ENCODE measurements at places on chromosomes 6 and 20.

GRCh38 chr6:44223319-44224028 is at the start of gene SLC29A1:
TSS of gene SLC29A1 (plus strand) at chr6:44223595. CDS start at chr6:44227314, 3,719 bp downstream.
- DNase-seq, result no peak

DNA sequence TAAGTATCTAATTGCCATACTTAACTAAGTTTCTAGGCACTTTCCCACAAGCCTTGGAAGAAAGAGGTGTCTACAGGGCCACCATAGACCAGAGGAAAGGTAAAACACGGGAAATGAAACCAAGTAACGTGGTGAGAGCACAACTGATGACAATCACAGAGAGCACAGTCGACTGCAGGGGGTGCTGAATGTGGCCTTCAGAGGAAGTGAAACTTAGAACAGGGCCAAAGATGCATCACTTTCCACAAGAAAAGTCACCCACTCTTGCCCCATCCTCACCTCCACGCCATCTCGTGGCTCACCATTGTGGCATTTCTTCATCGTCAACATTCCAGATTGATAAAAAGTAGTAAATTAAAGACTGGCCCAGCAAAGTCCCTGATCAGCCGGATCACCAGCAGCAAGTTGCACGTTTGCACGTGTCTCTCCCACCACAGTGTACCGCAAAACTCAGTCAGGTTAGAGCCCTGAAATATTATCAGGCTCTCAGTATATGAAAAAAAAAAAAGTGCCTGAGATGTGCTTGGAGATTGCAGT is 31.4 kb downstream of the HIVEP2 start:
- no peak for DNase-seq

DNA sequence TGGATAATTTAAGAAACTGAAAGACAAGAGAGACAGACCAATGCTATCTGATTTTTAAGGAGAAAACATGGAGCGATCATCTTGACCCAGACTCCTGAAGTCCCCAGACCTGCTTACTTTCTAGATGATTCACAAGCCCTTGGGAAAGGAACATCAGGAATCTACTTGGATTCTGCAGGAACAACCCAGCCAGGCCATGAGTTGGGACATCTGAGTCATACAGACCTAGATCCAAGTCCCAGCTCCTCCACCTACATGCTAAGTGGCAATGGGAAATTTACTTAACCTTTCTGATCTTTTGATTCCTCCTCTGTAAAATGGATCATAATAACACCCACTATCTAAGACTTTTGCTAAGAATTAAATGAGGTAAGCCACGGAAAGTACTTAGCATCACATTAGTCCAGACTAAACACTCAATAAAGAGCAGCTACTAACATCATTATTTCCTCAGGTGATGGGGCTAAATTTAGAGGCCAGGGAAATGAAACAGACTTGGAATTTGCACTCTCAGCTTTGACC is 61.0 kb upstream of the MAFB start:
- no peak for DNase-seq

GRCh38 chr20:22757424-22758183 is 173.2 kb upstream of the FOXA2 start:
- no peak for DNase-seq

- no peak for DNase-seq
Observed at GRCh38 chr20:48150568-48150967, 365.3 kb upstream of the SULF2 start.

DNA sequence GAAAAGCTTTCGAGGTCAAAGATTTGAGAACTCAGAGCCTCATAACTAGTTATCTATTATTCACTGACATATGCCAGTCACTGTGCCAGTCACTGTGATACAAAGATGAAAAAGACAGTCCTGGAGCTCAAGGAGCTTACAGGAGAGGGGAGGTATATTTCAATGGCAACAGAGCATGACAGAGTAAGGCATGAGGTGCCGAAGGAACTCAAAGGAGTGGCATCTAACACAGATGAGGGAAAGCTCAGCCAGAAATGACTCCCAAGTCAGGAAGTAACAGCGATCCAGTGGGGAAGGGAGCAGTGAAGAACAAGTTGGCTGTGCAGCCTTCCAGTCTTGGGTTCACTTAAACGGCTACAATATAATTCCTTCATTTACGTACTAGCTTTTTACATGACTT is 46.6 kb downstream of the DTNBP1 start:
- DNase-seq, result no peak

DNA sequence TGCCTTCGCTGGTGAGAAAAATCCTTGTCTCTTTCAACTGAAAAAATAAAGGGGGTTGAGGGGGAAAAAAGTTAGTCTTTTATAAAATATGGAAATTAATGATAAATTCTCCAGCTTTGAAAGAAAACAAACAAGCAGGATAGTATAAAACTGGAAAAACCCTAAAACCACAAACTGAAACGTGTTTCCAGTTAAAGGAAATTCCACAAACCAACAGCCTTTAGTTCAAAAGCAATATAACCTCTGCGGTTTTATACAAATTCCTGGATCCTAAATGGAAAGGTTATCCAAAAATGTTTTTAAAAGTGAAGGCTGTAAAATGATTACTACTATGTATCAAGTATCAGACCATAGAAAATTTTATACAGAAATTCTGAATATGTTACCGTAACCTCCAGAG is 55.6 kb downstream of the BMP5 start:
- DNase-seq, result no peak

DNA sequence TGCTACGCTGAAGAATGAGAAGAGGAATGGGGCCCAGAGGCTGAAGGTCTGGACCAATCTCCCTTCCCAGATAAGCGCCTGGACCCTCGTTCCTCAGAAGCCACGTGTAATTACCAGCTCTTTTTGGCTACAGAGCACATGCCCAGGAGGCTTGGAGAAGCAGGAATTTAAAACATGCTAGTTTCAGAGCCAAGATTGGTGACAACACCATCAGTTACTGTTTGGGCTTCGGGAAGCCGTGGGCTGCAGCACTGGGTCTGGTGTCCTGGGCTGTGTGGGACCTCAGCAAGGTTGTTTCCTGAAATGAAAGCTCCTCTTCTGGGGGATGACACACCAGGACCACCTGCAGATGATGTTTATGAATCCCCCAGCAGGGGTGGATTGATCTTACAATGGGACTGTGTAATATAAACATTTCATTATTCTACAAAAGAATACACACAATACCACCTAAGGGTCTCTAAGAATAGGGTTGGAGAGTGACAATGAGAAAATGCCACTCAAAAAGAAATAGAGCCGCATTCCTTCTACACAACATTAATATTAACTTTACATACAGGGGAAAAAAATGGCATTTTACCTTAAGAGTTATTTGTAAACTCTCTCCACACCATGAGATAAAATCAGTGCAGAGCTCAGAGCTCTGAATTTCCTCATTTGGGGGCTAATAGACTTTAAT is 207.8 kb upstream of the FOXQ1 start:
- DNase-seq, result no peak

GRCh38 chr6:6843057-6843627 is 254.6 kb downstream of the LY86 start:
- DNase-seq, result no peak

- no peak for DNase-seq
Observed at GRCh38 chr20:38210741-38211140, 45.7 kb upstream of the TGM2 start.

- no peak for DNase-seq
Observed at GRCh38 chr6:44851176-44851575, 463.7 kb downstream of the CDC5L start.

- DNase-seq, result no peak
Observed at GRCh38 chr20:2103461-2104153, 2.0 kb downstream of the STK35 start.

DNA sequence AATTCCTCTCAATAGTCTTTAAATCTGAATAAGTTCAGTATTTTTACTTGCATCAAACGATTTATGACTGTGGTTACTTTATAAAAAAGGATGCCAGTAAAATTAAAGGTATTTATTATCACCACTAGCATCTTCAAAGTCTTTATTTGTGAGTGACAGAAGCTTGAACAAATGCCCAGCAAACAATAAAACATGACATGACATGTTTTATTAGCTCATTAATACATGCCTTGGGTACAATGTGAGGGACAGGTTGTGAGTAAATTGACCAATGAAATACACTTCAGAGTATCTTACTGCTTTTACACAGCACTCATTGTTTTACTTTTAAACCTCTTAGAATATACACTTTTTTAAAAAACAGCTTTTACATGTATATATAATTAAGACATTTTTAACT is 113.4 kb upstream of the BEND3 start:
- no peak for DNase-seq

DNA sequence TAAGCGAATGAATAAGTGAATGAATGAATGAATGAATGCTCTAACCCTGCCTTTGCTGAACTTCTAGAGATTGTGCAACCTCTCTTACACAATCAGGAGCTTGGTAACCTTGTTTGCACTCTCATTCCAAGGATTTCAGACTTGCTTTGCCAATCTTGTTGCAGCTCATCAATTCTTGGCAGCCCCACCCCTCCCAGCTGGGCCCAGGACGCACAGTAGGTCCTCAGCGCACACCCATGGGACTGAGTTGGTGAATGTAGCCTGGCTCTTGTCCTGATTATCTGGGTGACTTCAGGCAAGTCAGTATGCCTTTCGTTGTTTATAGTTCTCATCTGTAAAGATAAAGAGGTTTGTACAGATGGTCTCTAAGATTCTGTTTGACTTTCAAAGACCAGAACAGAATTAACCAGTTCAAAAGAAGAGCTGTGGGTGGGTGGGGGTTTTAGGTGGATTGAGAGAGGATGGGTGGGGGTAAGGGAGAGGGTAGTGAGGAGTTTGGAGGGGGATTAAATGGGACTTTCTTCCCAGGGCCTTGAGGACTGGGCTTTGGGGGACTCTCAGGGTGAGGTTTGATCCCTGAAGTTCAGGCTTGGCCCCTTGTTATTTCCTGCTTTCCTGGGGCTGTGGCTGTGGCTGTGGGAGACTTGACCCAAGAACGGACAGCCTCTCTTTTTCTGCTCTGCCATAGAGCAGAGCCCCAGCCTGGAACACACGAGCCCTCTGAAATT is 33.2 kb downstream of the VEGFA start:
- DNase-seq, result no peak

GRCh38 chr20:59007665-59008511 is 834 bp upstream of the CTSZ start:
- DNase-seq, result no peak

DNA sequence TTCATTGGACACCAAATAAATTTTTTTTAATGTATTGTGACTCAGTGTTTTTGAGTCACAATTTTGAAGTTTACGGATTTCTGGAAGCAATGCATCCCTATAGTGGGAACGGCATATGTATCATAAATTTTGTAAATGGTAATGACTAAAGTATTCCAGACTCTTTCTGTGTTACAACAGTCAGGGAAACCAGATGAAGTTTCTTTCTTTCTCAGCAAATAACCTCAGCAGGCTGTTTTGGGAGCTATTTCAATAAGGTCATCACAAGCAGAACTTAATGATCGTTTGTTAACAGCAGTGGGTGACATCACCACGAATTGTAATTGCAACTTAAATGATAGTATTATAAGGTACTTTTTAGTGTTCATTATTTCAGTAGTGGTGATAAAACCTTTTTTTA is 52.0 kb downstream of the HIVEP1 start:
- no peak for DNase-seq

DNA sequence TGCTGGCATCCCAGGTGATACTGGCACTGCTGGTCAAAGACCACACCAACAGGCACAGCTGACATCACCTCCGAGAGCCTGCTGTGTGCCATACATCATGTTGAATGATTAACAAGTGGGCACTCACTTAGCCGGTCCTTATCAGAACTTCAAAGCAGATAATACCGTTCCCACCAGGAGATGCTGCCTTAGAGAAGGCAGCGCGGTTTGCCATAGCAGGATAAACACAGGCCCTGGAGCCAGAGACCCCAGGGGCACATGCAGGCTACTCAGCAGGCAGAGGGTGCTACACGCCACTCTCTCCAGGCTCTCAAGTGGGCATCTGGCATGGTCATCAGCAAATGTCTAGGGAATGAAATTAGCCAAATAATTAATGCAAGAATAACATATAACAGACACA is 86.5 kb upstream of the CST7 start:
- DNase-seq, result no peak

DNA sequence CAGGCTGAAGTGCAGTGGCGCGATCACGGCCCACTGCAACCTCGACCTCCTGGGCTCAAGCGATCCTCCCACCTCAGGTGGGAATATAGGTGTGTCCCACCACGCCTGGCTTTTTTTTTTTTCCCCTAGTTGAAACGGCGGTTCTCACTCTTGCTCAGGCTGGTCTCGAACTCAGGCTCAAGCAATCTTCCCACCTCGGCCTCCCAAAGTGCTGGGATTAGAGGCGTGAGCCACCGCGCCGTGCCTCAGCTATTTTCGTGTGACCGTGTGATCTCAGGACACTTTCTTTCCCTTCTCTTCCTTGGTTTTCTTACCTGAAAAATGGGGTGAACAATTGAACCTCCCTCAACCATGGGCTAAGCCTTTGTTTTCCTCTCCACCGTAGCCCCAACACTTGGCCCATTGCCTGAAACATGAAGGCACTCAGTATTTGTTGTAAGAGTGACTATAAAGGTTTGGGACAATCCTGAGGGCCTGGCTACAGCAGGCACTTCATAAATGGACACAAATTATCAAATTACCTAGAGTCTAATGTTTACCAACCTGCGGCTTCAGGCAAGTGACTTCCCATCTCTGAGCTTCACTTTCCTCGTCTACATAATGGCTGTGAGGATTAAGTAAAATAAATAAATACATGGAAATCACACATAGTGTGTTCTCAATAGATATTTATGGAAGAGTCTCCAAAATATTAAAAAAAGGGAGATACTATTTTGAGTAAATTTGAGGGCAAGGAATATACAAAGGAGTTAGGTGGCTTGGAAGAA is 31.4 kb upstream of the ID1 start:
- DNase-seq, result no peak

GRCh38 chr6:148962854-148963515 is 216.2 kb downstream of the UST start:
- DNase-seq, result no peak

DNA sequence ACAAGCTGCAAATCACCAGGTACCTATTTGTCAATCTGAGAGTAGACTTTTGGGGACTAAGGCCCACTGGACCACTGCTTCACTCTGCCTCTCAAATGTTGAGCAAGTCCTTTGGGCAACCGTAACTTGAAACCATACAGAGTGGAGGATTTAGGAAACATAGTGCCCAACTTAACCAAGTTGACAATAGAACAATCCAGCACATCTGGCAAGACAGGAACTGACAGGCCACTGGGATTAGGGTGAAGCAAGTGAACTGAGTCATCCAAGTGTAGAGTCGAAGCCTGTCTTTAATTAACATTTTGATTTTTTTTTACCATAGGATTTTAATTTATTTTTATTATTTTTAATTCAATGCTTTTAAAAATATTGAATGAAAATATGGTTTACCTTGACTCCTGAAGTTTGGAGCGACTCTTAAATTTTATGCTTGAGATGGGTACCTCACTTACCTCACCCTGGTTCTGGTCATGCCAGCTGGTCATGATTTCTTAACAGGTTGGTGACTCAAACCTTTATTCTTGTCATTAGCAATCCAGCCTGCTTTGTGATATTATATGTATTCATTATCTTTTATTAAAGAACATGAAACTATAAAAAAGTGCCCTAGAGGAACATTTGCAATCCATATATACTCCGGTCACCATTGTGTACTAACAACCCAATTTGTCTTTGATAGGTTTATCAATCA is 312.1 kb upstream of the DEFB112 start:
- DNase-seq, result no peak
